ENCODE measurements at places on chromosomes 7 and 10. TPM values are rescaled to one million over a fixed set of nuclear protein-coding genes. Genes with fewer than 3 reads are reported as not detected.
A peak's percentile ranks its signal among the peaks of the same experiment; 100 is the strongest.

Gene JAZF1
- total RNA-seq, result 6.6 TPM

Gene NEUROG3
- total RNA-seq, result 0.20 TPM

Gene SLC16A12
- total RNA-seq, result not detected

- H3K36me3 ChIP-seq, result no peaks in the 10 kb centered on the region
- no peaks in the 10 kb centered on the region for H3K4me1 ChIP-seq
- H3K27ac ChIP-seq, result no peak overlapping the region
- no peak overlapping the region for H3K4me3 ChIP-seq
- H3K27me3 ChIP-seq, result peaks cover 14% of the 10 kb centered on the region
Measured at GRCh38 chr10:51368943-51369342, 294.7 kb downstream of the PRKG1 start.

DNA sequence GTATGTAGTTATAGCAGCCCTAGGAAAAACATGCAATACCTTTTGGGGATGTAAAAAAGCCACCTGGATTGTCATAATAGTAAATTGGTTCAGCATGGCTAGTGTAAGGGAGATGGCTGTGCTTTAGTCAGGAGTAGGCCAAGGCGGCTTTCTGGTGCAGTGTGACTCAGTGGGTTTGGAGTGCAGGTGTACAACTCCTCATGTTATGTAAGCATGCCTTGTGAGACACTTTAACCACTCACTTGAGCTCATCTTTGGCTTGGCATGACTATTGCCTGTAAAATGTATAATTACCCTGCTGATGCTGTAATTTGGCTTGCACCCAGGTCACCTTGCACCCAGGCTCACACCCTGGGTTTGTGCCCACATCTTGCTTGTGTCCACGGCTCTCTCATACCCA is 239.2 kb upstream of the GLI3 start:
- H3K36me3 ChIP-seq, result no peaks in the 10 kb centered on the region
- no peak for DNase-seq
- H3K27ac ChIP-seq, result no peak overlapping the region

Gene PTPRZ1
- not detected for total RNA-seq

GRCh38 chr7:54485044-54485443 is 57.1 kb upstream of the VSTM2A start:
- no peak overlapping the region for H3K4me3 ChIP-seq
- H3K36me3 ChIP-seq, result no peaks in the 10 kb centered on the region
- no peak for DNase-seq
- H3K4me1 ChIP-seq, result no peaks in the 10 kb centered on the region

Gene ANXA8
- not detected for total RNA-seq

- H3K36me3 ChIP-seq, result peaks cover 41% of the 10 kb centered on the region
- peaks cover 69% of the 10 kb centered on the region for H3K4me1 ChIP-seq
- H3K4me3 ChIP-seq, result peak overlapping the region; percentile 68
- H3K27ac ChIP-seq, result peak overlapping the region; percentile 91
- H3K27me3 ChIP-seq, result no peaks in the 10 kb centered on the region
Measured at GRCh38 chr10:103911021-103911459, 6.9 kb downstream of the STN1 start.

DNA sequence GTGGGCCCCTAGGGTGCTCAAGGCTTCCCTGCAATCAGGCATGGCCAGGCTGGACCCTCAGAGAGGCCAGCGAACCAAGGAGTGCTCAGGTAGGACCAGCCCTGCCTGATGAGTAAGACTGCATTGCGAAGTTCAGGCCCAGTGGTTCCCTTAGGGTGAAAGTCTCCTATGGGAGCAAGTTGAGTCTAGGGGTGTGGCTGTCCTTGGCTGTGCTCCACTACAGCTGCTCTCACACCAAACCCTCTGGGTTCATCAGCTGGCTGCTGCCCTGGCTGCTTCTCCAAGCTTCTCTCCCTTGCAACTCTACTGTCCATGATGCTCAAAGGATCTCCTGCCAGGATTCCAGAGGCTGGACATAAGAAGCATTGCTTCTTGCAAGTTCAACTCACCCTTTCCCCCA is 18.7 kb downstream of the FAM25A start:
- no peaks in the 10 kb centered on the region for H3K4me1 ChIP-seq
- H3K36me3 ChIP-seq, result peaks cover 13% of the 10 kb centered on the region
- H3K27ac ChIP-seq, result no peak overlapping the region
- no peak for DNase-seq

DNA sequence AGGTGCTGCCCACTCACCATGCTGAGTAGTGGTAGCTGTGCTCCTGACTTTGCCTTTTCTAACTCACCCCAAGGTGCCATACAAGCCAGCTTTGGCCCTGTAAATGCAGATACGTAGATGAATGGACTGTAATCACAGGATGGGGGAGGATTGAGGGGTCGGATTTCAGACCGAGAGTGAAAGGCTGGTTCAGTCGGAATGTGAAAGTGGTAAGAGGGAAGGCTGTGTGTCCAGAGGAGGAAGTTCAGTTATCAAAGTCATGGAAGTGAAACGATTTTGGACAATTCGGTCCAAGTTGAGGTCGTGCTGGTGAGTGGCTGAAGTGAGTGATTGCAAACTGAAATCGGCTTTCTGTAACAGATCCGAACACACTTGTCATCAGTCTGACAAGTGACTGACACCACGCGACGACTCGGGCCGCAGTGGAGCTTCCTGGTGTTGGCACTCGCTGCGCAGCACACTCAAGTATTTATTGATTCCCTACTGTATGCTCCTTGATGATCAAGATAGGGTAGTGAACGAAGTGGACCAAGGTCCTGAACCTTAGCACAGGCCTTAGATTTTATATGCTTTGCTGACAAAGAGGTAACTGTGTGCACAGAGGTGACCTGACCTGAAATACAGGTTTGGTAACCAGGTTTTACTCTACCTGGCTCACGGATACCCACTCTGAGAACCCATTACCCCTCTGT is 10.5 kb downstream of the ZNF282 start:
- peaks cover 4% of the 10 kb centered on the region for H3K4me1 ChIP-seq
- no peak overlapping the region for H3K4me3 ChIP-seq
- H3K27me3 ChIP-seq, result no peaks in the 10 kb centered on the region
- no peak for DNase-seq
- no peak overlapping the region for H3K27ac ChIP-seq

Gene CYP2C19
- total RNA-seq, result not detected
